ENCODE measurements at places on chromosomes 3 and 15. TPM values are rescaled to one million over a fixed set of nuclear protein-coding genes. Genes with fewer than 3 reads are reported as not detected.
A peak's percentile ranks its signal among the peaks of the same experiment; 100 is the strongest.

The ERICH6 gene
- 0.38 TPM for total RNA-seq

The FBXO40 gene
- total RNA-seq, result not detected

The PTX3 gene
- total RNA-seq, result not detected

The CLEC3B gene
- not detected for total RNA-seq

DNA sequence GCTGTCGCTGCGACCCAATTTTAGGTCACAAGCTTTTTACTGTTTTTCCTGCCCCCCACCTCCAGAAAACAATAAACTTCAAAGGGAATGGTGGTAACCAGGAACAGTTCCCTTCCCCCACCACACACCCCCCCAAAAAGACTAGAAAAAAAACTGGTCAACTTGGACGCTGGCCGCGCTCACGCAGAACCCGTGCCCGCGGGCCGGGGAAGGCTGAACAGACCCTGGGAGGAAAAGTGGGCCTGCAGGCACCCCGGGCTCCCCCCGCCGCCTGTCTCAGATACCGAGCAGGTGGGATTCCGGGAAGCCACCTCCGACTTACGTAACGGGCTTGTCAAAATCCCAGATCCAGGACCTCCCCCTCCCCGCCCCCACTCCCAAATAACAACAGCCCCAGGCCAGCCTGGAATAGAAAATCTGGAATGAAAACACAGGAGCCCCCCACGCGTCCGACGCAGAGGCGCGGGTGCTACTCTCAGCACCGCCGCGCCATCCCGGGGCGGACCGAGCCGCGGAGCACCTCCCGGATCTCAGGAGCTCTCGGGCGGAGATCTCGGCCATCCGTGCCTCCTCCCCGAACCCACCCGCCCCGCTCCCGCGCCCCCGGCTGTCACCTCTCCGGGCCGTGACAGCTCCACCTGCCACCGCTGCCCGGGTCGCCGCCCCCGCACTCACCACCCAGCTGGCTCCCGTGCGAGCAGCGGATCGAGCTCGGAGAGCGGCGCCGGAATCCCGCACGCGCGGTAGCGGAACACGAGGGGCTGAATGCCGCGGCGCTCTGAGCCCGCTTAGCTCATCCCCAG, 557 bp downstream of the DENND4A start:
- peak overlapping the region; percentile 95 for H3K27ac ChIP-seq
- no peak for DNase-seq
- H3K4me1 ChIP-seq, result peaks cover 68% of the 10 kb centered on the region

GRCh38 chr3:72255791-72256559, 471.0 kb upstream of the PROK2 start:
- peaks cover 3% of the 10 kb centered on the region for H3K36me3 ChIP-seq
- DNase-seq, result peak; percentile 20
- peaks cover 18% of the 10 kb centered on the region for H3K4me1 ChIP-seq
- no peak overlapping the region for H3K27ac ChIP-seq
- no peak overlapping the region for H3K4me3 ChIP-seq
- peaks cover 12% of the 10 kb centered on the region for H3K27me3 ChIP-seq

DNA sequence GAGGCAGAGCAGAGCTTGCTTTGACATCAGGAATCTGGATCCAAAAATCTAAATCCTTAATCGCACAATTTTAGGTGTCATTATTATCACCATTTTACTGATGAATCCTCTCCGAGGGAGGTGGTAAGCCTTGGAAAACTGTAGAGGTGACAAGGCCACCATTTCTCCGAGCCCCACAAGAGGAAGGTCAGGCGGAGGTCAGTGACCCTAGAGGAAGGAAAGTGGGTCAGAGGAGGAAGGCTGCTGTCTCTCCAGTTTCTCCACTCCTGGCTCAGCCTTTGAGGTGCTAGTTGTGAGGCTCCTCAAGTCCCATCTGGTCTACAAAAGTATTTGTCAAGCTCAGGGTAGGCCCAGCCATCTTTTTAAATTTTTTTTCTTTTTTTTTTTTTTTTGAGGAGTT, 3.2 kb downstream of the DVL3 start:
- peaks cover 31% of the 10 kb centered on the region for H3K4me1 ChIP-seq
- H3K27me3 ChIP-seq, result no peaks in the 10 kb centered on the region
- H3K4me3 ChIP-seq, result no peak overlapping the region
- peaks cover 10% of the 10 kb centered on the region for H3K36me3 ChIP-seq

DNA sequence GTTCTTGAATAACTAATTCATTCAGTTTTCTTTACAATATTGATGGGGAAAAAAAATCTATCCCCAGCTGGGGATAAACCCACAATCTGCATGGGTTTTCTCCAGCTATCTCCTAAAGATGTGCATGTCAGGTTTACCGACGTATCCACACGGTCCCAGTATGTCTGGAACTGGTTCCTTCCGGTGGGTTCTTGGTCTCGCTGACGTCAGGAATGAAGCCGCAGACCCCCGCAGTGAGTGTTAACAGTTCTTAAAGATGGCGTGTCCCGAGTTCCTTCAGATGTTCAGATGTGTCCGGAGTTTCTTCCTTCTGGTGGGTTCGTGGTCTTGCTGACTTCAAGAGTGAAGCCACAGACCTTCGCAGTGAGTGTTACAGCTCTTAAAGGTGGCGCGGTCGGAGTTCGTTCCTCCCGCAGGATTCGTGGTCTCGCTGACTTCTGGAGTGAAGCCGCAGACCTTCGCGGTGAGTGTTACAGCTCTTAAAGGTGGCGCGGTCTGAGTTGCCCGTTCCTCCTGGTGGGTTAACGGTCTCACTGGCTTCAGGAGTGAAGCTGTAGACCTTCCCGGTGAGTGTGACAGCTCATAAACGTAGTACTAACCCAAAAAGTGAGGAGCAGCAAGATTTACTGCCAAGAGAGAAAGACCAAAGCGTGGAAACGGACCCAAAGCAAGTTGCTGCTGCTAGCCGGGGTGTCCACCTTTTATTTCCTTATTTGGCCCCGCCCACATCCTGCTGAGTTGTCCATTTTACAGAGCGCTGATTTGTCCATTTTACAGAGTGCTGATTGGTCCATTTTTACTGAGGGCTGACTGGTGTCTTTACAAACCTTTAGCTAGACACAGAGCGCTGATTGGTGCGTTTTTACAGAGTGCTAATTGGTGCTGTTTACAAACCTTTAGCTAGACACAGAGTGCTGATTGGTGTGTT, 195.1 kb upstream of the NR2F2 start:
- no peaks in the 10 kb centered on the region for H3K4me1 ChIP-seq
- DNase-seq, result no peak
- no peak overlapping the region for H3K27ac ChIP-seq
- H3K36me3 ChIP-seq, result no peaks in the 10 kb centered on the region

DNA sequence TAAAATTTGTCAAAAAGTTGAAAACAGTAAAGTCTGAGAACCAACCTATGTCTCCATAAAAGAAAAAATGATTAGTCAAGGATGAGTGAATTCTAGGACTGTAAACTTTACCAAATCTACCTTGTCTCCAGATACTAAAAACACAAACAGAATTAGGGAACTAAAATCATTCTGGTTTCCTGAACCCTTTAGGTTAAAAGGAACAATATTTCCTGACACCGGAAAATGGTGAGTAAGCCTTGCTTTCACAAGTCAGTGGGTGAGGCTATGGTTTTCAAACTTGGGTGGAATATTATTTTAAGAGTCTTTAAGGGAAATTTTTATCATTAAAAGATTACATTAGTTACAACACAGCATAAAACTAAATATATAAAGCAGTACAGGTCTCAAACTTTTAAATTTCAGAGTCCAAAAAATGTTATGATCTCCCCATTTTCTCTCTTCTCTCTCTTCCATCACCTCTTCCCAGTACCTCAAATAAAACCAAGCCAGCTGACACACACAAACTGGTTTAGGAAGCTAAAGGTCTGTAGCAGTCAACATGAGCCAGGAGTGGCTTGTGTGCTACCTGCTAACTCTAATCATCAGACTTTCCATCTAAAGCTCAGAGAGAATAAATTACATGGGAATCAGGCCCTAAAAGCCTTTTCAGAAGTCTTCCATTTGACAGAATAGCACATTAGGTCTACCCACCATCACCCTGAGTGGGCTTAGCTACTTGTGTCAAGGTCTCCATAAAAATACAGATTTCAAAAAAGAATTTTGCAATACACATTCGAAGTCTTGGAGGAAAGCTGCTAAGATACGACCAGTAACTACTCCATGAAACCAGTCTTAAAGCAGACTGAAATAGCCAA, 2.2 kb downstream of the SLC12A6 start:
- no peaks in the 10 kb centered on the region for H3K27me3 ChIP-seq
- H3K4me3 ChIP-seq, result peak overlapping the region; percentile 96
- peak overlapping the region; percentile 95 for H3K27ac ChIP-seq

GRCh38 chr3:71874618-71875017, 89.7 kb upstream of the PROK2 start:
- peaks cover 33% of the 10 kb centered on the region for H3K4me1 ChIP-seq
- no peak overlapping the region for H3K4me3 ChIP-seq
- no peak overlapping the region for H3K27ac ChIP-seq

GRCh38 chr15:45719490-45719889, 84.7 kb downstream of the SQOR start:
- no peak for DNase-seq
- H3K36me3 ChIP-seq, result no peaks in the 10 kb centered on the region

DNA sequence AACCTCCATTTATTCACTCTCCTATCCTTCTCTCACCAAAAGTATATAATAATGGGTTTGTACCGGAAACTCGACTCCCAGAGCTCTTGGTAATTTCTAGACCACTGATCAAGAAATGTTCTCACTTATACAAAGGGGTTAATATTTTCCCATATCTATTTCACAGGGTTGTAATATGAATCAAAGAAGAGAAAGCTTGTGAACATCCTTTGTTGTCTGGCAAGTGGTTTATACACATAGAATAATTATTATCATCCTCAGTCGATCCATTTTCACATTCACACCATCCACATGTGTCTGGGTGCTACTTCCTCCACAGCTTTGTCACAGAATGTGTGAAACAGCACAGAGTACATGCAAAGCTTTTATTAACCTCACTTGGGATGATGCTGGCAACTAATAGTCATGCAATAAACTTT, 29.9 kb upstream of the STT3B start:
- no peak overlapping the region for H3K27ac ChIP-seq
- no peaks in the 10 kb centered on the region for H3K27me3 ChIP-seq
- no peak for DNase-seq
- H3K36me3 ChIP-seq, result no peaks in the 10 kb centered on the region
- H3K4me3 ChIP-seq, result no peak overlapping the region
